Glomerular endothelial cell (primary cell): ENCODE measurements at places on chromosomes 12 and 14.

- no peak for DNase-seq
These were observed at the start of gene PTGDR for GRCh38 chr14:52267501-52268278. TSS of gene PTGDR (plus strand) at chr14:52267698. CDS start at chr14:52267815, 117 bp downstream.

DNA sequence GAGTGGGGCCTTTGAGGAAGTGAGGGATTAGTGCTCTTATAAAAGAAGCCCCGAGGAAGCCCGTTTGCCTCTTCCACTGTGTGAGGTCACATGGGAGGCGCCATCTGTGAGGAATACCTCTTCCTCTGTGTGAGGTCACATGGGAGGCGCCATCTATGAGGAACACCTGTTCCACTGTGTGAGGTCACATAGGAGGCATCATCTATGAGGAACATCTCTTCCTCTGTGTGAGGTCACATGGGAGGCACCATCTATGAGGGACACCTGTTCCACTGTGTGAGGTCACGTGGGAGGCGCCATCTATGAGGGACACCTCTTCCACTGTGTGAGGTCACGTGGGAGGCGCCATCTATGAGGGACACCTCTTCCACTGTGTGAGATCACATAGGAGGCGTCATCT, 69.7 kb downstream of the SLC24A4 start:
- DNase-seq = no peak

DNA sequence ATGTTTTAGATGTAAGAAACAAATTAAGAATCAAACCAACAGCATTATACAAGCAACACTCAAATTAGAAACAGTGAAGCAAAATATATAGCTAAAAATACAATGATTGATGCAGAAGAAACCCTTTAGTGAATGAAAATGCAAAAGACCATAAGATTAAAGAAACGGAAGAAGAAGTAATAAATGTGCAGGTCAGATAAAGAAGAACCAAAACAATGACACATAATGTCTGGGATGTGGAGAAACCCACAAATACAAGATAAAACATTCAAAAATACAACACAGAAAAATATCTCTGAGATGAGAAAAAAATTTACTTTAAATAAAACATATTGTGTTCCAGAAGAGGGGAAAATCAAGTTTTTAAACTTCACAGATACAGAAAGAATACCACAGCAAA, 73.4 kb upstream of the AVPR1A start:
- no peak for DNase-seq

DNA sequence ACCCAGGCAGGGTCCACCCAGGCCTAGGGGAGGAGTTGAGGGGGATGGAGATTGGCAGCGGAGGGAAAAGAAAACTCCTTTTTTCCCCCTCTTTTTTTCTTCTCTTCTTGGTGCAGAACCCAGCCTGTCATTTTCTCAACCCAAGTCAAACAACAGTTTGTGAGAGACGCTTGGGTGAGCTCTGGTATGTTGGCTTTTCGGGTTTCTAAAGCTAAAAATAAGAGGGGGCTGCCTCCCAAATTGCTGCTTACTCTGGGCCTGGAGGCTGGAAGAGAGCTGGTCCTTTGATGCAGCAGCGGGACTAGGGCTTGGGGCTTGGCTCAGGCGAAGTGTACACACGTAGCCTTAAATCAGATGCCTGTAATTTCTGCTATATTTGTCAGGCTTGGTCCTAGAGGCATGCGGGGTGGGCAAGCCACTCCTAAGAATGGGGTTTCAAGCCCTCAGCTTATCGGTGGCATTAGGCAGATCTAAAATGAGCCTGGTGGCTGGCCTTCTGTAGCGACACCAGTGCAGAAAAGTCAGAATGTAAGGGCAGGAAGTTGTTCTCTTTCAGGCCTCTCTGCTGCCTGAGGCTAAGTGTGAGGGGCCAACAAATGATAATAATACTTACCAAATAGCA, 816 bp upstream of the SLC8A3 start:
- no peak for DNase-seq

DNA sequence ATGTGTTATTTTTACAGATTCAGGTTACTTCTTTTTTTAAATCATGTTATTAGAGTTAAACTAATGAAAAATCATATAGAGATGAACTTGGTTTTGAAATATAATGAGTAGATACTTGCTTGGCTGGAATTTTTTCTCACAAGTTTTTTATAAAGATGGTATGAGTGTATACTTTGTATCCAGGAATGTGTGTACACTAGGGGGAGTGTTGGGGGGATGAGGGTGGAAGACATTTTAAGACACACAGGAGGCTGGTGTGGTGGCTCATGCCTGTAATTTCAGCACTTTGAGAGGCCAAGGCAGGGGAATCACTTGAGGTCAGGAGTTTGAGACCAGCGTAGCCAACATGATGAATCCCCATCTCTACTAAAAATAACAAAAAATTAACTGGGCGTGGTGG, 23.2 kb downstream of the PPM1A start:
- no peak for DNase-seq

DNA sequence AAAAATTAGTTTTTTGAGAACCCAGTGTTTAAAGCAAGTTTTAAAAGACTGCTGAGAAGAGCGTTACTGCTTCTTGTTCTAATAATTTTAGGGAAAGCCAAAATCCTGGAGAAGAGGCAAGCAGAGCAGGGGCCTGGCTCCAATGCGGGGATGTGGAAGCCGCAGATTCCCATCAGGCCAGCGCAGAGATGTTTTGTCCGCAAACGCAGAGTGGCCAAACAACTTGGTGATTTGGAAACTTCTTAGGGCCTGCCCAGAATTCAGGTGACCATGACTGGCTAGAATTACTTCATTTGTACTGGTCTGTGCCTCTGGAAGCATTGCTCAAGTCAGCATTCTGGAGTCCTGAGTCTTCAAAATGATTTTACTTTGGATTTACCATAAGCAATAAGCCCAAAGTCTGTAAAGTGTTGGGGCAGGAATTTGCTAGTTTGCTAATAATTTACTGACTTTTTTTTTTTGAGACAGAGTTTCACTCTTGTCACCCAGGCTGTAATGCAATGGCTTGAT, 208.4 kb downstream of the PPM1H start:
- no peak for DNase-seq
